ENCODE measurements at places on chromosomes 6 and 20.
A peak's percentile ranks its signal among the peaks of the same experiment; 100 is the strongest.

DNA sequence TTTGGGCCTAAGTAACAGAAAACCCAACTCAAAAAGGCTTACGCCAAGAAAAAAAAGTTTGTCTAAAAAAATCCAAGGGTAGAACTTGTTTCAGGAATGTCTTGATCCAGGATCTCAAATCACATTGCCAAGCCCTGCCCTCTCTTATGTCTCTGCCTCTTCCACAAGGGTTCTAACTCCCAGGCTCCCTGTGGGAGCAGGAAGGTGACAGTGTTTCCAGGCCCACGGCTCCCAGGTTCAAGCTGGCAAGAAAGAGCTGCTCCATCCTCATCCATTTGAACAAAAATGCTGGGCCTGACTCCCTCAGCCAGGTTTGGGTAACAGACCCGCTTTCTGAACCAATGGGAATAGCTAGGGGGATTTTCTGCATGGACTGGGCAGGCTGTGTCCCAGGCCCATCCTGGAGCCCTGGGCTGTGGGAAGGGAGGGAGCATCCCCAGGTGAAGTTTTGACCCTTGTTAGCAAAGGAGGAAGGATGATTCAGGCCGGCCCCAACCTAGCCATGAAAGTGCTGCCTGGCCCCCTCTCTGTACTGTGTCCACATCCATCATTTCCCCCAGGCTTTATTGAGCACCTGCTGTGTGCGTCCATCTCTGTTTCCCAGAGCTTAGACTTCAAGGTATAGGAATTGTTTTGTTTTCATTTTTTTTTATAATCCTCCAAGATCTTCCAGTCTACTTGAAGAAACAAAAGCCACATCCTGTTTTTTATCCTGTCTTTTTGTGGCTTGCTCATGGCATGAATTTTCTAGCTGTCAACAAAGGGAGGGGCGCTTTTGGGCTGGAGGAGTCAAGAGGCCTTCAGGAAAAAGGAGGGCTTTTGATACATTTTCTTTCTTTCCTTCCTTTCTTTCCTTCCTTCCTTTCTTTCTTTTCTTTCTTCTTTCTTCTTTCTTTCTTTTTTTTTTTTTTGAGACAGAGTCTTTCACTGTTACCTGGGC, 159.8 kb downstream of the TFAP2C start:
- DNase-seq, result no peak

- DNase-seq, result no peak
These were observed 384.7 kb upstream of the ID4 start for GRCh38 chr6:19452495-19452894.

- DNase-seq, result peak; percentile 60
These were observed 9.4 kb upstream of the RAB44 start for GRCh38 chr6:36688063-36688738.

GRCh38 chr6:68343901-68344300, 291.2 kb upstream of the ADGRB3 start:
- peak; percentile 41 for DNase-seq

DNA sequence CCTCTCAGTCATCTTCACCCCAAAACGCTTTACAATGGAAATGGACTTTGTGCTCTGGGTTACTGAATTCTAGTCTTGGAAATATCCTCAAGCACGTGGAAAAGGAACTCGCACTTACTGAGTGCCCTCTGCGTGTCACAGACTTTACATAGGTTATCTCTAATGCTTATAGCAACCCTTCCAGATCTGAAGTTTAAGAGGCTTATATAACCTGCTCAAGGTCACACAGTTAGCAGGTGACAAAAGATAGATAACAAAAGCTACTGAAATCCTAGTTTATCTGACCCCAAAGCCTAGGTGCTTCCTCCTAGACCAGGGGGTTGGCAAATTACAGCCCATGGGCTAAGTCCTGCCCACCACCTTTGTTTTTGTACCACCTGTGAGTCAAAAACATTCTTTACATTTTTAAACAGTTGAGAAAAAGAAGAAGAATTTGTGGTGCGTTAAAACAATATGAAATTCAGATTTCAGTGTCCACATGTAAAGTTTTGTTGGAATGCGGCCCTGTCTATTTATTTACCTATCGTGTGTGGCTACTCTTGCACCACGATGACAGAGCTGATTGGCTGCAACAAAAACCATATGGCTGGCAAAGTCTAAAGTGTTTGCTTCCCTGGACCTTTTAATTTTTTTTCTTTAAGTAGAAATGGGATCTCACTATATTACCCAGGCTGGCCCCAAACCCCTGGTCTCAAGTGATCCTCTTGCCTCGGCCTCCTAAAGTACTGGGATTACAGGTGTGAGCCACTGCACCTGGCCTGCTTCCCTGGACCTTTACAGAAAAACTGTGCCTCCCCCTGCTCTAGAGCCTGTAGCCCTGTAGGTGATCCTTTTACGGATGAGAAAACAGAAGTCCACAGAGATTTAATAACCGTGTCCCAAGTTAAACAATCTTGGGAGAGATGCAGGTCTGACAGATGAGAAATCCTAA, 110.2 kb upstream of the RREB1 start:
- no peak for DNase-seq

GRCh38 chr20:25198663-25199383, 3.3 kb downstream of the ENTPD6 start:
- DNase-seq, result peak; percentile 31

DNA sequence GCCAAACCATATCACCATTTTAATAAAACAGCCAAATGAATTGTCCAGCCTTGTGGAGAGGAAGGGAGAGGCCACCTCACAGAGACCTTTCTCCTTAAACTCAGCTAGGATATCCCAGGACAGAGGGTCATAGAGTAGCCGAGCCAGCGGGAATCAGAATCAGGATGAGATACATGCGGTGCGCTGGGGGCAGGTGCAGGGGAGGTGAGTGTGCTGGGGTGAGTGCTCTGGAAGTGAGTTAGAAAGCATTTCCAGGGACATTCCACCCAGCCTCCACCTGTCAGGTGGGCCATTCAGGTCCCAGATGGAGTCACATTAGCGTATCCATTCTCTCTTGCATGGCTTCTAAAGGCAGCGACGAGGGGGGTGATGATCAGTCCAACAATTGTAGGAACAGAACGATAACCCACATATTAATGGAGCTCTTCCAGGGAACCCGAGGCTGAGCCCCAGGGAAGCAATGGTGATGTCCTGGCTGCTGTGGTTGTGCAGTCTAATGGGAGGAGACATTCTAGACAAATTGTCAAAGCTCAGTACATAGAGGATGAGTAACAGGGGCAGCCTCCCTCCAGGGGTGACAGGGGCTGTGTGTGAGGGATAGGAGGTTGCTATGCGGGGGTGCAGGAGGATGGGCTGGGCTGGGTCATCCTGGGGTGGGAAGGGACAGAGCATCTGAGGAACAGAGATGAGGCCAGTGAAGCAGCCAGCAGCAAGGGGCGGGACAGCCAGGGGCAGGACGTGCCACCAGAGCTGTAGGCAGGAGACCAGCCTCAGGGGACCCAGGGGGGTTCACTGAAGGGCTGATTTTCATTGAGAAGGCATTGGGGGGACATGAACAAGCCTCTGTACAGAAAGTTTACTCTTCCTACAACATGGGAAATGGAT, 88.7 kb upstream of the FRMD1 start:
- DNase-seq, result no peak

GRCh38 chr20:47175493-47175892, 181.0 kb downstream of the ZMYND8 start:
- no peak for DNase-seq

DNA sequence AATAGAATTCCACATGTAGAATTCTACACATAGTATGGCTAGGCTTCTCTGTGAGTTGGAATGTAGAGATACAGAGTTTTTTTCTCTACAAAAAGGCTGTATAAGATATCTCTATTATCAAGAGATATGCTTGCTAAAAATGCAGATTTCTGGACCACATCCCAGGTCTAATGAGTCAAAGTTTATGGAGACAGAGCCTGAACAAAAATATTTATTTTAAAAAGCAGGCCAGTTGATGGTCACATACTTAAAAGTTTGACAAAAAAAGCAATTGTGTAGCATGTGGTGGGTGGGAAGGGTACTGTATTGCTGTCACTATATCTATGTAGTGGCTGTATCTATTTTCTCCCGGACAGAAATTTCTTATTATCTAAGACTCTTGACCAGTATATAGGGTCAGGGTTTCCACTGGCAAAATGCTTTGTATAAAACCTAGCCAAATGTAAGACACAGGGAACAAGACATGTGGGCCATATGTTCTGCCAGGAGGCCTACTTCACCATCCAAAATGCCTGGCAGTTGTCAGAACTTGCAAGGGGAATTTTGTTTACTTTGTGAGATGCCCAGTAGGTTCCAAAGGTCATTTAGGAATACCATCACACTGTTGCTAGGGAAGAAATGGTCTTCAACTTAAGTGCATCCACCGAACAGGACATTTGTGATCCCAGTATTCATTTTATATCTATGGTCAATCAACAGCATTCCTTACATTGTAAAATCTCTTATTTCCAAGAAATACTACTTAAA, 60.6 kb downstream of the SHPRH start:
- no peak for DNase-seq

DNA sequence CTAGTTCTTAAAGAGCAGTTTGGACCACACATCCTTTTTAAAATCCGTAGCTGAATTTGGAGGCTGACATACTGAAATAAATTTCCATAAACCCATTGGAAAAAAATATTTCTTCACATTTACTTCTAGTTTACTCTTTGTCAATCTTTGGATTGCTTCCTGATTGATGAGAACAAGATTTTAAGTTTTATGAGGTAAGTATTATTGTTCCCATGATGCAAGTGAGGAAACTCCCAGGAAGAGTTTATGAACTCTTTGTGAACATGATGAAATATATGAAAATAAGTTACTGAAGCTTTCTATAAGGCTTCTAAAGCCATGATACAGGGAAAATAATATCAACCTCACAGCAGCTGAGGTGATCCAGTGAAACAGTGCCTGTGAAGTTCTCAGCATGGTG, 320.0 kb downstream of the GJA1 start:
- DNase-seq, result no peak

DNA sequence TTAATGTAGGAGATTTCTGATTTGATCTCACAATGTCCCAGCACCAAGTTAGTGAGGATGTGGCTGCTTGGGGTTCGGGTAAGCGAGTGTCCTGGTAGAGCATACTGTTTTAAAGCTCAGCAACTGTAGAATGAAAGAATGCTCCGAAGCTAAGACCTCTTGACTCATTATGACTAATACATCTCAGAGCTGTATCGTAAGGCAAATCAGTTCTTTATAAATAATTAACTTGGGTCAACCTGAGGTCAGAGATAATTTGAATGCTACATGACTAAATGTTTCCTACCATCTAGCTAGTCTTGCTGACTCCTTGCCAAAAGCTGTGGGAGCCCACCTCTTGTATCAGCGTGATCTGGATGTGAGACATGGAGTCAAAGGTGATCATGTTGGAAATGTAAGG, 128.8 kb upstream of the PDE7B start:
- DNase-seq, result peak; percentile 36

GRCh38 chr6:52089758-52090348, 2.4 kb upstream of the PKHD1 start:
- DNase-seq, result peak; percentile 44

- DNase-seq, result no peak
These were observed 559.5 kb upstream of the MMS22L start for GRCh38 chr6:97842521-97842920.

GRCh38 chr20:35473684-35474083, 18.3 kb downstream of the CEP250 start:
- no peak for DNase-seq

DNA sequence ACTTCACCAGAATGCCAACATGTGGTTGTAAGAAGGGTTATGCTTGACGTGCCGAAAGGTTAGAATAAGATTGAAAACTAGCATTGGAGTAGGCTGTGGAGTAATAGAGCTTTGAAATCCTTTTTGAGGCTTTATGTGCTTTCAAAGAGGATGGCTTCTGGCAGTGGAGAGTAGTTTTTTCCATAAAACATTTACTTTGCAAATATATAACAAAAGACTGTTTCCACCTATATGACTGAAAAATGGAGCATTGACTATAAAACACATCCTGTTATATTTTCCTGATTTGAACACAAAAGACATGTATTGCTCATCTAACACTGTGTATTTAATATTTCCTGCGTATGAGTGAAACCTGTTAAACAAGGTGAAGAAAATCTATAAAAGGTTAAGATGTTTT, 38.8 kb downstream of the ZFAND3 start:
- no peak for DNase-seq

DNA sequence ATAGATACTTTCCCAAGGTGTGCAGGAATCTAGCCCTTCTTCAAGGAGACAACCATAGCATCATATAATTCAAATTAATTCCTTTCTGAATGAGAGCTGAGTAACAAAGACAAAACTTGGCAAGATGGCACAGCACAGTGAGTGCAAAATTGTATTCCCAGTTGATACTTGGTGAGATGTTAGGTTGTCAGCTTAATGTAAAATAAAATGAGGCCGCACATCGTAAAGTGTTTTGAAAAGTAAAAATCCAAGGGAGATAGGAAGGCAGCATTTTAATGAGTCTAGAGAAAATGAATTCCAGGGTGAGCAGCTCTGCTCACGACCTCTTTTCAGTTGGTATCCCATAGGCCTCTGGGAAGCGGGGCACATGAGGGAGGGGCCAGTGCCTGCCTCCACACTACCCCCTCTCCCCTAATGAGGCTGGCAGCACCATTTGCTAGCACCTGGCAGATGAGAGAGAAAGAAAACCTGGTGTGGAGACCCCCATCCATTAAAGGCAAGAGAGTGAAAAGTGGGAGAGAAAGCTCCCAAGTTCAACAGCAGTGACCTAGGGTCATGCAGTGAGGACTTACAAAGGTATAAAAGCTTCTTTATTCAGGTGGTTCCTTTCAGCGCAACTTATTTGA, 158.4 kb downstream of the BTBD9 start:
- no peak for DNase-seq

DNA sequence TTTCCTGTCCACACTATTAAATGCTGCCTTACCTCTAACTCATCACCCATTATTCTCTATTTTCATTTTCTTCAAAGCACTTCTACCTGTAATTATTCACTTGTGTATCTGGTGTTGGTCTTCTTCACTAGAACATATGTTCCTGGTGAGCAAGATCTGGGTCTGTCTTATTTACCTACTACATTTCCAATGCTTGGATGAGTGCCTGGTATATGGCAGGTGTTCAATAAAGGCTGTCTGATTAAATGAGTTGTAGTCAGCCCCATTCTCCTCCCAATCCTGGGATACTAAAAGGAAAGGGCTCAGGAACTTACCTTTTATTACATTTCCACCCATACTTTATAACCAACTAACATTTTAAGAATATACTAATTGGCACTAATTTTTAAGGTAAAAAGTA, 61.0 kb downstream of the CEP162 start:
- DNase-seq, result no peak

GRCh38 chr20:20480689-20481088, 112.8 kb downstream of the INSM1 start:
- DNase-seq, result peak; percentile 11

DNA sequence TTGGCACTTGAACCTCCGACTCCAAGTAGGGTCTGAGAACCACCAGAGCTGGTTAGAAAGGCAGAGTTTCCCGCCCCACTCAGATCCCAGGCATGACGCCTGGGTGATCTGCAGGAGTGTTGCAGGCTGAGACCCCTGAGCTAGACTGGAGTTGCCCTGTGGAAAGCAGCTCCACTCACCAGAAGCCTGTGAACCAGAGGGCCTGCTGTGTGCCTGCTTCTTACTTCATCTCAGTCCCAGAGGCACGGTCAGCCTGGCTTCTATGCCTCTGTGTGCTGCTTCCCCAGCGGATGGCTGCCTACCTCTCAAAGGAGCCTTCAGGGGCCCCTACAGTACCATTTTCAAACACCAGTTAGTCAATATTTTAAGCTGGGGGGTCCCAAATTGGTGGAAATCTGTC, 15.6 kb upstream of the CCN6 start:
- DNase-seq, result peak; percentile 45
